Fibroblast of skin of right quadriceps (primary cell): ENCODE measurements at places on chromosomes 7 and 10.

GRCh38 chr10:5184987-5185775, at the start of gene AKR1C8:
Gene AKR1C8 (minus strand): TSS chr10:5185150. CDS start chr10:5185104, 46 bp downstream.
- DNase-seq = no peak

DNA sequence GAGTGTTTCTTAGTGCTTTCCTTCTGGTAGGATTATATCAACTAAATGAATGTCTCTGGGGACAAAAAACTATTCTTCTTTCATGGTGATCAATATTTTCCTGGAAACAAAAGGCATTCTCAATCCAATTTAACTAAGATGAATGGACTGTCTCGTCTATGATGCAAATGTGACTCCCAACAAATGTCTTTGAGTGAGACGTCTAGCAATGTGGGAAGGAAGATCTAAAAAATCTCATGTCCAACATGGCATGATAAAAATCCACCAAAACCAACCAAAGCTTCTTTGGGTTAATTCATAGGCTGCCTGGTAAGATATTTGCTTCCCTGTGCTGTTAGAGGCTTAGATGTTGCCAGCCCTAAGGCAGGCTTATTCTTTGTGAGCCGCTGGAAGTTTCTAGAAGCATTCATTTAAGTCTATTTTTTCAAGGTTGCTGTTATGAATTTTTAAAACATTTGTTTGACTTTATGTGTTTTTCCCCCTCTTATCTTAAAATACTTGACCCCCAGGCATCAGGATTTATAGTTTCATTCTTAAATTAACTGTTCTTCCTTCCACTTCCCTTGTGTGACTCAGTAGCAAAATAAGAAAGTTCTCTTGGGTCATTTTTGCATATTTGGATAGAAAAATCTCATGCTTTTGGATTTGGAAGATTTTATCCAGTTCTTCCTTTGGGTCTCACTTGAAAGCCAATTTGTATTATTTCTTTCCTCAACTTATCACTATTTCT, 156.3 kb downstream of the NRP1 start:
- no peak for DNase-seq

- DNase-seq = peak; percentile 42
These were observed at the start of gene LOXL4 for GRCh38 chr10:98267894-98268693. Gene LOXL4 (minus strand): TSS chr10:98268194. CDS start chr10:98263019, 5,175 bp downstream.

DNA sequence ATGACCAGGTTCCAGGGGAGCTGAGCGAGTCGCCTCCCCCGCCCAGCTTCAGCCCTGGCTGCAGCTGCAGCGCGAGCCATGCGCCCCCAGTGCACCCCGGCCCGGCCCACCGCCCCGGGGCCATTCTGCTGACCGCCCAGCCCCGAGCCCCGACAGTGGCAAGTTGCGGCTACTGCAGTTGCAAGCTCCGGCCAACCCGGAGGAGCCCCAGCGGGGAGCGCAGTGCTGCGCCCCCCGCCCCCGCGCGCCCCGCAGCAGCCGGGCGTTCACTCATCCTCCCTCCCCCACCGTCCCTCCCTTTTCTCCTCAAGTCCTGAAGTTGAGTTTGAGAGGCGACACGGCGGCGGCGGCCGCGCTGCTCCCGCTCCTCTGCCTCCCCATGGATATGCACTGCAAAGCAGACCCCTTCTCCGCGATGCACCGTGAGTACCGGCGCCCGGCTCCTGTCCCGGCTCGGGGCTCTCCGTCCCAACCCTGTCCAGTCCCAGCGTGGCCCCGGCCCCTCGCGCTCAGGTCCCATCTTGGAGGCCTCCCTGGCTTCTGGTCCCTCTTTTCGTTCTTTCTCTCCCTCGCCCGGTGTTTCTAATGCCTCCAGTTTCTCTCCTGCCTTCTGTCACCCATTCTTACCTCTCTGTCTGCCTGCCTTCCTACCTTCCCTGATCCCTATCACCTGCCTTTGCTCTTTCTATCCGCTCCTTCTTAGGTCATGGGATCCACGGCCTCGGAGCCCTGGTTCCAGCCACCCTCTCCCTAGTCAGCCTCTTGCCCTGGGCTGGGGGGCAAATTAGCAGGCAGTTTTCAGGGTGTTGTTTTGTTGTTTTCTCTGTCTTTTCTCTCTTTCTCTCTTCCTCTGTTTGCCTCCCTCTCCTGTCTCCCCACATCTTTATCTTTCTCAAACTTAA, 751 bp downstream of the PAX2 start:
- DNase-seq = no peak

DNA sequence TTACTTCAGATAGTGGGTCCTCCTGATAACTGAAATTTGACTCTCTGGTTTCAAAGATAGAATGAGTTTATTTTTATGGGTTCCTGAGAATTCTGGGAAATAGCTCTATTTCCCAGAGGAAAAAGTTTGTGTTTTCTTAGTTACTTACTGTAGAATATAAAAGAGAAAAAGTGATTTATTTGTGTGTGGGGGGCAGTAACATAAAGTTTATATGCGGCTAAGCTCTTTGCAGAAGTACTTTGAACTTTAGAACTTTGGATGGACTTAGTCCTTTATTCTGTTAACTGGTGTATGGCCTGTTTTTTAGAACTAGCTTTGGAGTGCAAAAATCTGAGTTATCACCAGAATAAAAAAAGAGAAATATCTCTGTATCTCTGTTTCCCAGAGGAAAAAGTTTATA, 157.1 kb downstream of the BBS9 start:
- no peak for DNase-seq

GRCh38 chr7:75614401-75614800, 122.3 kb downstream of the SPDYE5 start:
- DNase-seq = no peak
